ENCODE measurements at places on chromosomes 5 and 9. TPM values are rescaled to one million over a fixed set of nuclear protein-coding genes. Genes with fewer than 3 reads are reported as not detected.

DNA sequence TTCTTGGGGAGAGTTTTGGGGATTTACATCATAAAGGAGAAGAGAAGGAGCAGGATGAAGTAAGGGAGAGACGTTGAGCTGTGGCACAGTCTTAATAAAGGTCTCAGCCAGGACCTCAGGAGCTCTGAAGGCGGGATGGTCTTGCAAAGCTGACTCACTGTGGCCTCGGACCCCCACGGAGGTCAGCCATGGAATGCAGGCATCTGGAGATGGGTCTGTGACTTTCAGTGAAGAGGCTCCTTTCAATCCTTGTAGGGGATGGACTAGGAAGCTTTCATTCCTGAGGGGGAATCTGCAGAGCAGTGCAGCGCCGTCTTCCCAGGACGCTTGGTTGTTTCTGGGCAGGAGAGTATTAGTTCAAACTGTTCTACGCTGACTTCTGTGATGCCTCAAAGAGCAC is 65.7 kb upstream of the BASP1 start:
- H3K27me3 ChIP-seq = no peaks in the 10 kb centered on the region
- no peak for DNase-seq
- H3K4me3 ChIP-seq = no peak overlapping the region
- no peak overlapping the region for H3K27ac ChIP-seq
- H3K36me3 ChIP-seq = no peaks in the 10 kb centered on the region

DNA sequence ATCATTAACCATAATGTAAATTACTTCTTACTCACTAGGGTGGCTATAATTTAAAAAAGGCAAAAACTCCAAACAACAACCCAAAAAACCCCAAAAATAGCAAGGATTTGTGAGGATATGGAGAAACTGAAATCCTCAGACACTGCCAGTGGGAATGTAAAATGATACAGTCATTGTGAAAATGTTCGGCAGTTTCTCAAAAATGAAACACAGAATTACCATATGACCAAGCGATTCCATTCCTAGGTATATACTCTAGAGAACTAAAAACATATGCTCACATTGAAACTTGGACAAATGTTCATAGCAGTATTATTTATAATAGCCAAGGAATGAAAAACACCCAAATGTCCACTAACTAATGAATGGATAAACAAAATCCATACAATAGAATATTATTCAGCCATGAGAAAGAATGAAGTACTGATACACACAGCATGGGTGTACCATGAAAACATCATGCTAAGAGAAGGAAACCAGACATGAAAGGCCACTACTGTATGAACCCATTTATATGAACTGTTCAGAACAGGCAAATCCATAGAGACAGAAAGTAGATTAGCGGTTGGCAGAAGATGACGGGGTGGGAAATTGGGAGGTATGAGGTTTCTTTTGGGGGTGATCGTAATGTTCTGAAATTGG is 119.1 kb downstream of the MAPKAP1 start:
- no peaks in the 10 kb centered on the region for H3K4me1 ChIP-seq
- no peaks in the 10 kb centered on the region for H3K27me3 ChIP-seq
- no peak for DNase-seq
- H3K36me3 ChIP-seq = peaks cover 3% of the 10 kb centered on the region
- H3K27ac ChIP-seq = no peak overlapping the region

PCAT7 gene
- total RNA-seq = not detected

DNA sequence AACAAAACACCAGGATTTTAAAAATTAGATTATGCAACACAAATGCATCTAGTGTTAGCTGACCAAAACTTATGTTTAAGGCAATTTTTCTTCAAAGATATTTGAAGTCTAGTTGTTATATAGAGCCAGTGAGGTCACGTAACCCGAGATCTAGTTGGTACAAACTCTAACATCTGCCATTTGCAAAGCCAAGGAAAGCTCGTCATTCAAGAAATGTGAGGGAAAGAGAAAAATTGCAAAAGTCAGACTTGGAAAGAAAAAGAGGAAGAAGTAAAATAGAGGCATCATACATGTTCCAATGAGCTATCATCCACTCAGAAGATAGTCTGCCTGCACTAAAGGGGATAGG is 293.4 kb upstream of the PUM3 start:
- H3K27me3 ChIP-seq = peaks cover 4% of the 10 kb centered on the region
- no peak overlapping the region for H3K27ac ChIP-seq
- no peak for DNase-seq
- H3K4me3 ChIP-seq = no peak overlapping the region
- H3K36me3 ChIP-seq = no peaks in the 10 kb centered on the region
- H3K4me1 ChIP-seq = no peaks in the 10 kb centered on the region

DNA sequence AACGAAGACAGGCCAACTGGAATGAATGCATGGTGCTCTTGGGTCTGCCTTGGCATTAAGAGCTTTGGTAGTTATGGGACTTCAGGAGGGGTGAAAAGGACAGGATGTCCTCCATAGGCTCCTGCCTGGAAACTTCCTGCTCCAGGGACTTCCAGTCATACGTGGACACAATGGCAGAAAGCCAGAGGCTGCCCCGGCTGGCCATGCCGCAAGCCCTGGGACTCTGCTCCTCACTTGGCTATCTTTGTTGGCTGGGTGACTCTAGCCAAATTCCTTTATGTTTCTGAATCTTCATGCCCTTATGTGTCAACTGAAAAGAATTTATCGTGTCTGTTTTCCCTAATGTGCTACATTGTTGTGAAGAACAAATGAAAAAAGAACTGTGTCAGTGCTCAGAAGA is 136.9 kb downstream of the SIL1 start:
- no peaks in the 10 kb centered on the region for H3K36me3 ChIP-seq
- no peak overlapping the region for H3K4me3 ChIP-seq
- H3K4me1 ChIP-seq = no peaks in the 10 kb centered on the region
- H3K27me3 ChIP-seq = no peaks in the 10 kb centered on the region
- no peak for DNase-seq

- no peaks in the 10 kb centered on the region for H3K36me3 ChIP-seq
- no peak overlapping the region for H3K4me3 ChIP-seq
- H3K27me3 ChIP-seq = no peaks in the 10 kb centered on the region
- no peak overlapping the region for H3K27ac ChIP-seq
- DNase-seq = peak; percentile 50
Measured at GRCh38 chr9:105405514-105406131, 42.2 kb upstream of the FSD1L start.

Measured in T-cell (primary cell).